ENCODE measurements at places on chromosomes 5 and 9.

DNA sequence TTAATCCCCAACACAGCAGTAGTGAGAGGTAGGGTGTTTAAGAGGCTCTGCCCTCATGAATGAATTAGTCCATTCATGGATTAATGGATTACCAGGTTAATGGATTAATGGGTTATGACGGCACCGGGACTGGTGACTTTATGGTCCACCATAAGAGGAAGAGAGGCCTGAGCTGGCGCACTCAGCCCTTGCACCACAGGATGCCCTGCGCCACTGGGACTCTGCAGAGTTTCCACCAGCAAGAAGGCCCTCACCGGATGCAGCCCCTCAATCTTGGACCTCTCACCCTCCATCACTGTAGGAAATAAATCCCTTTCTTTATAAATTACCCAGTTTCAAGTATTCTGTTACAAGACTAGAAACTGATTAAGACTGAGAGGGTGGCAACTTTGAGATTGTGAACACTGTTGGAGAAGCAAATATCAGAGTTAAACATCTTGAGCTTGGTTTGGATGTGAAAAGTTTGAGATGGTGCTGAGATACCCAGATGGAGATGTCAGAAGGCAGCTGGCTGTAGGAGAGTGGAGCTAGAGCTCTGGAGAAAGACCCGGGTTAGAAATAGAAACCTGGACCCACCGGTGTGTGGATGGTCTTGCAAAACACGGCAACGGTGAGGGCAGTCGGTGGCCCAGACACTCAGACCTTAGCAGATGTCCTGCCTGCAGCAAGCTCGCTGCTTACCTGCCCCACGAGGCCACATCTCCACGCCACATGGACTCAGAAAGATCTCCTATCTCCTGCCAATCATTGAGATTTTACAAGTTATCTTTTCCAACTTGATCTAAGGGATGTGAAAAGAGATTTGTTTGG lies 98.8 kb downstream of the HSD17B3 start:
- no peak for DNase-seq

DNA sequence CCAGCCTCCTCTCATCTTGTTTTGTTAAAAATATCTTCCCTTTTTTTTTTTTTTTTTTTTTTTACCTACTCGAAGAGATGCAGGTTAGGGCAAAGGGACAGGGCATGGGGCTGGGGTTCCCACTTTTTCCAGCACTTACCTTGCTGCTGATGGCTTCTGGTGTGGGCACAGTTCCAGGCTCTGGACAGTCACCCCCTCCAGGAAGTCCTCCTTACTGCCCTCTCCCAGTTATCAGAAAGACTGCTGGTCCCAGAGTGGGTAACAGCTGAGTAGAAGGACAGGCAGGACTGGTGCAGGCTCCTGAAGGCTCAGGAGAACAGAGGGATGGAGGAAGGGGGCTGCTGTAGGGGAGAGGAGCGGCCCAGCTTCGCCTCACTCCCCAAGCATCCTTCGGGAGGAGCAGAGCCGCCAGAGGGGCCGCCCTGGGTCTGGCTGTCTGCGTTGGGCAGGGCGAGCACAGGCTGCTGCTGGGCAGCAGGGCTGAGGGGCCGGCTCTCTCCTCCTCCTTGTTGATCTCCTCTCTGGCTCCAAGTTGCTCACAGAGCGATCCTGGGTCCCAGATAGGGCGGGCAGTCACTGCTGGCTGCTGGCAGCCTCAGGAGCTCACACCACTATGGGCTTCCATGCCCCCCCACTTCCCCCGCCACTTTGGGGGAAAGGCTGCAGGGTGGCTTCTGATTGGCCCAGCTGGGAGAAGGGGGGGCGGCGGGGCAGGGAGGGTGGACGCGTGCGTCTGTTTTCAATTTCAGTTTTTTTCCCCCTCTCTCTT lies at the start of gene PDGFRB:
Gene PDGFRB (minus strand): TSS at position 588 of the 769 bp plus-strand sequence. CDS start 18,798 bp downstream, outside the sequence.
- peak; percentile 36 for DNase-seq

GRCh38 chr5:133035224-133035623 lies 8.9 kb upstream of the ZCCHC10 start:
- DNase-seq, result no peak

GRCh38 chr5:158398360-158399201 lies 539.6 kb upstream of the CLINT1 start:
- no peak for DNase-seq

DNA sequence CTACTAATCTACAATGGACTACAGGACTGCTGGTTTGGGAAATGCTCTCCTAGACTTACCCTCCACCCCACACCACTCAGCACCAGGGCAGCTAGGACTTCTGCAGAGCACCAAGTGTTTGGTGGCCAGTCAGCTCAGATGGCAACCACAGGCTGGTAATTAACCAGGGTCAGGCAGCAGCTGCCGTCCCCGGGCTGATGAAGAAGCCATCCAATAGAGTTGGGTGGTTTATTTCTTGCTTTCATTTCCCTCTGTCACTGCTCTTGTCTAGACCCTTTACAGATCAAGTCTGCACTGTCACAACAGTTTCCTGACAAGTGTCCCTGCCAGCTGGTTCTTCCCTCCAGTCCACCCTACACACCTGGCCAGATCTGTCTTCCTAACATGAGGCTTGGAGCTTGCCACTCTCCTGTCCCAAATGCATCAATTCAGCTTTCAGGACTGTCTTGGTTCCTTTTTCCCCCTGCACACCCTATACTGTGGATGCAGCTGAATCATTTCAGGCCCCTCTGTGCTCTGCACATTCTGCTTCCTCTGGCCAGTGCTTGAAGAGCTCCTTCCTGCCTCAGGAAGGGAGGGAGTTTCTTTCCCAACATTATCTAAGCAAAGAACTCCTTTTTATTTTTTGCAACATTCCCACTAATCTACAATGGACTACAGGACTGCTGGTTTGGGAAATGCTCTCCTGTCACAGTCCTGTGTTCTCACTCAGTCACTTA lies 30.2 kb upstream of the HSPA9 start:
- DNase-seq, result no peak

DNA sequence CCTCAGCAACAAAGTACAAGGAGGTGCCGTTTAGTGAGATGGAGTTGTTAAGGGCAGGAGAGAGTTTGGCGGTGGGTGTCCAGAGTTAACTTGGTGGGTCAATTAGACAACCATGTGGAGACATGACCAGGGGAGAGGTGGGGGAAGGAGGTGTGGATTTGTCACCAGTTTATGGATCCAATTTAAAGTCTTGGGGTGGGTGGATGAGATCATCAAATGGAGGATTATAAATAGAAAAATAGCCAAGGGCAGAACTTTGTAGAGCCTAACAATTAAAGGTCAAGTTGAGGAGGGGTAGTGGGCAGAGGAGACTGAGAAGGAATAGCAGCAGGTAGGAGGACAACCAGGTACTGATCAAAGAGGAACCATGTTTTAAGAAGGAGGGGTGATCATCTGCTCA lies 108.7 kb upstream of the IL12B start:
- no peak for DNase-seq

Data from NCI-H1436 (cell line).